GDM1 (cell line): ENCODE measurements at places on chromosomes 6 and 20.

GRCh38 chr20:53866794-53867740, 203.3 kb downstream of the BCAS1 start:
- DNase-seq = no peak

- no peak for DNase-seq
Observed at GRCh38 chr20:47984437-47984836, 199.2 kb upstream of the SULF2 start.

DNA sequence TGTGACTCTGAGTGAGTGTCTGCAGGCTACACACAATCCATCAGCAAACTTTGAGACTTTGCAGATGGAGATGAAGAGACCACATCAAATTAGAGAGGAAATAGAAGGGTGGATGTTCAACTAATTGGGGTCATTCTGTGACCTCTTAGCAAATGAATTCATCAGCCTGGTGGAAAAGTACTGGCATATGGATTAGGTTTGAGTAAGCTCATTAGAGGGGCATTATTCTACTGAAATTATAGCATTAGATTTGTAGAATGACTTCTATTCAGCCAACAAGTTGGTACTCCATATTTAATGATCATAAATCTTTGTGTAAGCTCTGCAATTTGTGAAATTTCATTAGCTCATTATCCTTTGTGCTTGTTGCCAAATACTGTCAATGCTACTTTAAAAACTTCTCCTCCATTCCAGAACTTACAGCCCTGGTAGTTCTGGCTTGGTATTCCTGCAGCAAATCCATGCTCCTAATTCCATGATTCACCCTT, 63.8 kb downstream of the ADTRP start:
- no peak for DNase-seq

GRCh38 chr6:67914419-67914818, 720.7 kb upstream of the ADGRB3 start:
- DNase-seq = no peak

DNA sequence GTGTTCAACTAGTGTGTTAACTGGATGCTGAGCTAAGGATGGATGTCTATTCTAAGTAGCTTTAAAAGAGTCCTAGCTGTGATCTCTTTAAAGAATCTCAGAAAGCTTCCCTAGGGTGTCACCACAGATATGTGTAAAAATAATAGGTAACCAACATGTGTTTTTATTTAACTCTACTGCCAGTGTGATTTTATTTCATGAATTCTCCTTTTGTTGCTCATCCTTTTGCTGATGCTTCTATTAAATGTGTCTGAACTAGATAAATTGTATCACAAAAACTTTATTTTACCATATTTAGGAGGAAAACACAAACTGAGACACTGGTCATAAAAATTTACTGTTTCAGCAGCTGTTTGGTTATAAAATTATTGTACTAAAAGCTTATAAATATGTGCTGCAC, 809.4 kb upstream of the CITED2 start:
- no peak for DNase-seq

- no peak for DNase-seq
Observed at GRCh38 chr20:38250609-38251008, 9.9 kb downstream of the KIAA1755 start.
